ENCODE measurements at places on chromosomes 3 and 15.

GRCh38 chr15:99135194-99135593, 30.3 kb downstream of the SYNM start:
- no peaks in the 10 kb centered on the region for H3K27me3 ChIP-seq
- H3K27ac ChIP-seq = no peak overlapping the region
- peaks cover 12% of the 10 kb centered on the region for H3K36me3 ChIP-seq
- no peak overlapping the region for H3K4me3 ChIP-seq

DNA sequence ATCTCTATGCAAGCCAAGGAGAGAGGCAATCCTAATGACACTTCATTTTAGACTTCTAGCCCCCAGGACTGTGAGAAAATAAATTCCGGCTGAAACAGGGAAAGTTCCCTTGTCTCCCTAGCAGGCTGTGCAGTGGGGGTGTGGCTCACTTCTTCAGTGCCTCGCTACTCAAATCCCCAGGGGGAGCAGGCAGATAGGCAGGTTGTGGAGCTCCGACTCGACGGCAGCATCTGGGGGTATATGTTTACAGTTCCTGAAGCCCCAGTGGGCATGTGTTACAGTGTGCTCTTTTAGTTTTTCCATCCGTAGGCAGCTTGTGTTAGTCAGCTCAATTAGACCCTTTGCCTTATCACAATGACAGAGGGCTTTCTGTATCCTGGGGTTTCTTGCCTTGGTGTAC, 836.5 kb downstream of the PDCD6IP start:
- H3K27me3 ChIP-seq = no peaks in the 10 kb centered on the region
- H3K4me3 ChIP-seq = no peak overlapping the region
- no peaks in the 10 kb centered on the region for H3K4me1 ChIP-seq
- H3K36me3 ChIP-seq = no peaks in the 10 kb centered on the region
- DNase-seq = no peak

GRCh38 chr3:24937228-24937627, 442.6 kb upstream of the THRB start:
- no peak for DNase-seq
- H3K27ac ChIP-seq = no peak overlapping the region
- no peak overlapping the region for H3K4me3 ChIP-seq
- H3K36me3 ChIP-seq = no peaks in the 10 kb centered on the region
- H3K4me1 ChIP-seq = no peaks in the 10 kb centered on the region
- peaks cover 2% of the 10 kb centered on the region for H3K27me3 ChIP-seq

DNA sequence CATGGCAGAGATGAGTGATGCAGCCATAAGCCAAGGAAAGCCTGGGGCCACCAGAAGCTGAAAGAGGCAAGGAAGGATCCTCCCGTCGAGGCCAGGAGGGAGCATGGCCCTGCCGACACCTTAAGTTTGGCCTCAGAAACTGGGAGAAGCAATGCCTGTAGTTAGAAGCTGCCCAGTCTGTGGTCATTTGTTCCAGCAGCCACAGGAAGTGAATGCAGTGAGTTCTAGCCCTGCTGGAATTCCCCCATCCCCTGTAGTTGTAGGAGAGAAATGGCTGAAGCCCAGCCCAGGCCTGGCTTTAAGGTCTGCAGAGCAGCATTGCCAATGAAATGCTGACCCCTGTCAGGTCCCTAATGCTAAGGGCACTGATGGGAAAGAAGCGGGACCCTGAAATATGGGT, 12.2 kb upstream of the CHSY1 start:
- H3K27me3 ChIP-seq = peaks cover 5% of the 10 kb centered on the region
- peaks cover 3% of the 10 kb centered on the region for H3K36me3 ChIP-seq
- H3K27ac ChIP-seq = no peak overlapping the region
- DNase-seq = no peak
- H3K4me1 ChIP-seq = peaks cover 41% of the 10 kb centered on the region
